SJCRH30 (cell line): ENCODE measurements at places on chromosomes 12 and 14. TPM values are rescaled to one million over a fixed set of nuclear protein-coding genes. Genes with fewer than 3 reads are reported as not detected.
A peak's percentile ranks its signal among the peaks of the same experiment; 100 is the strongest.

DNA sequence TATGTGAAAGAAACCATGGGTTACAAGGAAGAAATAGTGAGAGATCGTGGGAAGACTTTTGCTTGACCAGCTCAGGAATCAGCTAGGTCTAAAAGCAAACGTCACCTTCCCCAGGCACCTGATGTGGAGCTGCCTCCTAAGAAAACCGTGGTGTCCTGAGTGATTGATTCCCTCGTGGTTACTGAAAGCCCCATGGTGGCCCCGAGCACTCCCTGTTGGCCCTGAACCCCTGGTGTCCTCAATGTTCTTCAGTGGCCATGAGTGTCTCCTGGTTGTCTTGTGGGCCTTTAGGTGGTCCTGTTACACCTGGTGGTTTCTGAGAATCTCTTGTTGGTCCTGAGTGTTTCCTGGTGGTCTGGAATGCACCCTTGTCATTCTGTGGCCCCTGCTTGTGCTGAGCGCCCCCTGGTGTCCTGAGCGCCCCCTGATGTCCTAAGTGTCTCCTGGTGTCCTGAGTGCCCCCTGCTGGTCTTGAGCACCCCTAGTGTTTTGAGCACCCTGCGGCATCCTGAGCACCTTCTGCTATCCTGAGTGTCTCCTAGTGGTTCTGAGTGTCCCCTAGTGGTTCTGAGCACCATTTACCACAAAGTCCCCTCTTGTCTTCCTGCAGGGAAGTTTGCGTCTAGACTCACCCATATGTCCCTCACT, 518.7 kb downstream of the TMEM121 start:
- no peaks in the 10 kb centered on the region for H3K4me1 ChIP-seq
- H3K36me3 ChIP-seq, result no peaks in the 10 kb centered on the region
- DNase-seq, result peak; percentile 66

Gene LRRC23
- 3.6 and 3.8 TPM in 2 replicates for total RNA-seq

- H3K27me3 ChIP-seq, result no peaks in the 10 kb centered on the region
- H3K4me1 ChIP-seq, result peaks cover 10% of the 10 kb centered on the region; the same call in 1 of the 2 replicates
- H3K27ac ChIP-seq, result no peak overlapping the region
Observed at GRCh38 chr12:91007531-91008290, 2.9 kb upstream of the EPYC start.

DNA sequence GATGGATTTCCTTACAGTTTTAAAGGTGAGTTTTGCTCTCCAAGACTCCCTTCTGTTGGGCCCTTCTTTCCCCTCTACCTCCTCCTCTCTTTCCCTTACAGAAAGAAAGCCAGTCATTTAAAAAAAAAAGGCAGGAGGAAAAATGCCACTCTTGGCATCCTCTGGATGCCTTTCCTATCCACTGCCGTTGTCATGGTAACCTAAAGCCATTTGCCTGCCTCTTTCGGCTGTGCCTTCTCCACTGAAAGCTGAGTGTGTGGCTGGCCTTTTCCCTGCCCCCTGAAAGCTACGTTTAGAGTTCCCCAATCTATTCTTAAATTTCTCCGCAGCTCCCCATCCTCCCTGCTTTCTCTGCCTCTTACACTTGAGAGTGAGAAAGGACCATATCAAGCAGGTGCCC, 67.1 kb downstream of the TUNAR start:
- no peak overlapping the region for H3K4me3 ChIP-seq
- H3K27me3 ChIP-seq, result no peaks in the 10 kb centered on the region
- no peaks in the 10 kb centered on the region for H3K4me1 ChIP-seq
- no peak overlapping the region for H3K27ac ChIP-seq
- no peaks in the 10 kb centered on the region for H3K36me3 ChIP-seq

- peak overlapping the region; percentile 72 for H3K27ac ChIP-seq
- DNase-seq, result peak; percentile 67
- H3K4me1 ChIP-seq, result peaks cover 34% of the 10 kb centered on the region
- peak overlapping the region; percentile 98 for H3K4me3 ChIP-seq
- H3K27me3 ChIP-seq, result no peaks in the 10 kb centered on the region
Observed at GRCh38 chr12:49706351-49707127, 666 bp downstream of the FMNL3 start.

GRCh38 chr12:75964150-75964549, 67.4 kb downstream of the PHLDA1 start:
- DNase-seq, result no peak
- no peaks in the 10 kb centered on the region for H3K36me3 ChIP-seq
- no peak overlapping the region for H3K4me3 ChIP-seq
- H3K4me1 ChIP-seq, result peaks cover 4% of the 10 kb centered on the region; the same call in 1 of the 2 replicates
- no peaks in the 10 kb centered on the region for H3K27me3 ChIP-seq
- no peak overlapping the region for H3K27ac ChIP-seq

DNA sequence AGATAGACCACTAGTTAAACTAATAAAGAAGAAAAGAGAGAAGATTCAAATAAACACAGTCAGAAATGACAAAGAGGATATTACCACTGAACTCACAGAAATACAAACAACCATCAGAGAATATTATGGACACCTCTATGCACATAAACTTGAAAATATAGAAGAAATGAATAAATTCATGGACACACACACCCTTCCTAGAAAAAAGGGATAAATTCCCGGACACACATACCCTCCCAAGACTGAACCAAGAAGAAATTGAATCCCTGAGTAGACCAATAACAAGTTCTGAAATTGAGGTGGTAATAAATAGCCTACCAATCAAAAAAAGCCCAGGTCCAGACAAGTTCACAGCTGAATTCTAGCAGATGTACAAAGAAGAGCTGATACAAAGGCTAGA, 187.9 kb downstream of the SEC23A start:
- H3K4me3 ChIP-seq, result no peak overlapping the region
- H3K27ac ChIP-seq, result no peak overlapping the region
- DNase-seq, result no peak
- no peaks in the 10 kb centered on the region for H3K27me3 ChIP-seq
- no peaks in the 10 kb centered on the region for H3K36me3 ChIP-seq

Gene RNASE2
- total RNA-seq, result not detected in 2 replicates

- H3K4me3 ChIP-seq, result no peak overlapping the region
- no peaks in the 10 kb centered on the region for H3K4me1 ChIP-seq
- H3K27ac ChIP-seq, result no peak overlapping the region
- no peak for DNase-seq
- H3K27me3 ChIP-seq, result peaks cover 30% of the 10 kb centered on the region
Observed at GRCh38 chr14:105876158-105876557, 349.8 kb downstream of the TMEM121 start.

DNA sequence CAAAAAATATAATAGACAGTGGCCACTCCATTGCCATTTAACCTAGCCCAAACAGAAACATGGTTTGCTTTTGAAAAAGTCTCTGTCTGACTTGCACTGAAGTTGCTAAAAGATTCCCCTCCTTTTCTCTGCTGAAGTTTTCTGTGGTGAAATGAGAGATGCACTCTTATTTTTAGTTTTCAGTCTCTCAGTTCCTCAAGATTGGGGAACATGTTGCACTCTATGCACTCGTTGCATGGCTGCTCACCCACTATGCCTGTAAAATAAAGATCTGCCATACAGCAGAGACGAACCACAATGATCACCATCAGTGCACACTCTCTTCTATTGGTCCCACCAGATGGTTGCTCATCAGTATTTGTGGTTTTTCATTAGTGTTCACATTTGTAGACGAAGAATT, 13.1 kb upstream of the DAAM1 start:
- H3K4me1 ChIP-seq, result peaks cover 6% of the 10 kb centered on the region; the same call in 1 of the 2 replicates
- H3K36me3 ChIP-seq, result no peaks in the 10 kb centered on the region
- no peak for DNase-seq
- no peak overlapping the region for H3K4me3 ChIP-seq
- H3K27ac ChIP-seq, result no peak overlapping the region
